Activated naive CD8-positive, alpha-beta T cell treated with anti-CD3 and anti-CD28 coated beads for 36 hours (primary cell): ENCODE measurements at places on chromosomes 1 and 21.

DNA sequence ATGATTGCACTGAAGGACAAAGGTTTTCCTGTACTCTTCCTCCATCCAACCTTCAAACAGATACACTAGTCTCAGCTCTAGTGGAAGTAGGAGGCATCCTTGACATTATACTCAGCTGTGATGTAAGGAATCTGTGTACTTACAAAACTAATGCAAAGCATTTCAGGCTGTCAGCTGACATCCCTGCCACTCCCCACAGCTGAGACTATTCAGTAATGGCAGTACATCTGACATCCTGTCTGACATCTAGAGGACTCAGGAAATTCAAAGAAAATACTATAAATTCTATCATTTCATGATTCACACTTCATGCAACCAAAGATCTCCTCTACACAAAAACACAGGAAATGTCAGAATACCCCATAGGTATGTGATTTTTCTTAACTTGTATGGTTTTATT, 325.8 kb downstream of the SMYD3 start:
- no peak for DNase-seq

DNA sequence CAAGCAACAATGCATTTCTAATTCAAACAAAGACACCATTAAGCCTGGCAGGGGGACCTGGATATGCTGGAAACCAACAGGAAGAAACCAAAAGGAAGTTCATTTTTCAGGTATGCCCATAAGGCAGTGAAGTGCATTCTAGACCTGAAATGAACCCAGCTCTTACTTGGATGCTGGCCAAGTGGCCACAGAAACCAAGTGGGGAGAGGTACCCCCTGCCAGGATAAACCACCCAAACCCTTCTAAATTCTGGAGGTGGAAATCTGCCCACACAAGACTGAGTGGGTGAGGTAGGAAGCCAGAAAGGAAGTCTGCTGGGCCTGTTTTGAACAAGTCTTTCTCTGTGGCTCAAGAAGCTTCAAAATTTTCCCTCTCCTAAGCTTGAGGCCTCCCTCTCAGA, 2.6 kb downstream of the CD5L start:
- no peak for DNase-seq

- DNase-seq, result peak; percentile 73
Observed at GRCh38 chr1:39666772-39667171, 5.1 kb downstream of the NT5C1A start.

DNA sequence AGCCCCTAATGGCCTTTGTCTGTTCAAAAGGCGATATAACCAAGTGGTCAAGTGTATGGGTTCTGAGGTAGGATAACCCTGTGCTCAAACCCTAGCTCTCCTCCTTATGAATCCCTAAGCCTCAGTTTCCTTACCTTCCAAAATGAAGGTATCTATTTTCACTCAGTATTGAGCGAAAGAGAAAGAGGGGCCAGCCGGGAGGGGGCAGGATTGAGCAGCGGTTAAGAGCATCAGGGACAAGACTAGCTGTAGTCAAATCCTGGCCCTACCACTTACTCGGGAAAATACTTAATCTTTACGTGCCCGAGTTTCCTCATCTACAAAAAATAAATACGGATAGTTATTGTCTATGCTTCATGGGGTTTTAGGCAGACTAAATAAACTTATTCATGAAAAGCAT, 25.7 kb downstream of the LY9 start:
- DNase-seq, result no peak

DNA sequence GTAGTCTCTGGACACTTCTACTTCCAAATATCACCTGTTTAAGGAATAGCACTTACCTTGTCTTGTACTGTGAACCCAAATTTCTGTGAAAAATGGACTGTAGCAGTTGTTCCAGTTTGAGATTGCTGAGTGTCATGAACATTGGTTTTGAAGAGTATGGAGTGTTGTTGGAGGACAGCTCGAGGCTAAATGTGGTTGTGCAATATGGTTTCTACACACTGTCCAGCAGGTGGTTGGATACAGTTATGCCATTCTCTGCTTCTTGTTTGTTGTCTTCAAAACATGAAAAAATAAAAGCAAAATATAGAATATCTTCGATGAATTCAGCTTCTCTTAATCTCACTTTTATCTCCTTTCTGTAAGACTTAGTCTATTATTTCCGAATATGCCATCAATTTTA, 67.1 kb downstream of the DDR2 start:
- no peak for DNase-seq

GRCh38 chr21:44461005-44461404, 5.7 kb downstream of the LRRC3 start:
- DNase-seq, result no peak

- DNase-seq, result no peak
Observed at GRCh38 chr1:102241431-102242338, 245.0 kb upstream of the OLFM3 start.

GRCh38 chr1:239742416-239743109, 349.1 kb upstream of the FMN2 start:
- DNase-seq, result no peak

DNA sequence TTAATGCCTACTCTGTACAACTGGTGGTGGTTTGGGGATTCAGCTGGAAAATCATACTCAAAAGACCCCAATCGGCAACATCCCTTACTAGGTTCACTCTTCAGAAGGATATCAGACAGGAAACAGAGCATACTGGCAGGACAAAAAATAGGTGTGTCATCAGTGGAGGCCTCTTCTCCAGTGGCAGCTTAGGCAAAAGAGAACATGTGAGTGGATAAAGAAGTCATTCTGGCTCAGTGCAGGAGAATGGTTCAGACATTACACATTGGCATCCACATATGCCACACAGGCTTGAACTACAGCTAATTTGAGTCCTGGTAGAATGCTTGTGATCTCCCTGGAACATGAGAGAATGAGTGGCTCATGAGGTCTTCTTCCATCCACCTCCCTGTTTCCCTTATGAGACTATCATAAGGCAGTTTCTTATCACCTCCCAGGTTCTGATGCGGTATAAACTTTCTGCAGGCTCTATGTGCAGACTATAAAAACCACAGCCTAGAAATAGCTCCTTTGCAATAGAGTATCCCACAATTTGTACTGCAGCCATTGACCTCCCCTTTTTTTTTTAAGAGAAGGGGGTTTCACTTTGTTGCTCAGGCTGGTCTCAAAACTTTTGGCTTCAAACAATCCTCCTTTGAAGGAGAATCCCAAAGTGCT, 24.7 kb downstream of the VAMP4 start:
- DNase-seq, result no peak

- DNase-seq, result no peak
Observed at GRCh38 chr1:235920596-235921375, 54.1 kb upstream of the LYST start.

GRCh38 chr1:200528858-200529606, 91.5 kb downstream of the KIF14 start:
- no peak for DNase-seq

GRCh38 chr1:13662493-13662892, 37.5 kb upstream of the PRDM2 start:
- no peak for DNase-seq

- no peak for DNase-seq
Observed at GRCh38 chr1:156113282-156113950, 1.1 kb upstream of the LMNA start.

- DNase-seq, result no peak
Observed at GRCh38 chr1:203273869-203274602, 31.3 kb upstream of the BTG2 start.

DNA sequence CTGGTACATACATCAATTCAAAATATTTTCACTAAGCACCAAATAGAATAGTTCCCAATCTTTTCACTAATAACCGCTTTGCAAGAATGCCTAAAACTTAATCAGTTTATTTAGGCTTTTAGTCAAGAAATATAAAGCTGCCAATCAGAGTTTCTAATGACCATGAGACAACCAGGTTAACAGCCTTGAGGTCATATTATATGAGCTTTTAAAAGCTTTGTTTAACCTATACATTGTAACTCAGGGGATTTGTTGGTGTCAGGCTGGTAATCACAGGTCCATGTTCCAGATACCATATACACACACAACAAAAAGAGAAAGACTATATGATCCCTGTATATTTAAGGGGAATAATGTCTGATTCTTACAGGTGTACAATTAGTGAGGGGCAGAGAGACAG, 246.2 kb upstream of the ADGRL2 start:
- no peak for DNase-seq

DNA sequence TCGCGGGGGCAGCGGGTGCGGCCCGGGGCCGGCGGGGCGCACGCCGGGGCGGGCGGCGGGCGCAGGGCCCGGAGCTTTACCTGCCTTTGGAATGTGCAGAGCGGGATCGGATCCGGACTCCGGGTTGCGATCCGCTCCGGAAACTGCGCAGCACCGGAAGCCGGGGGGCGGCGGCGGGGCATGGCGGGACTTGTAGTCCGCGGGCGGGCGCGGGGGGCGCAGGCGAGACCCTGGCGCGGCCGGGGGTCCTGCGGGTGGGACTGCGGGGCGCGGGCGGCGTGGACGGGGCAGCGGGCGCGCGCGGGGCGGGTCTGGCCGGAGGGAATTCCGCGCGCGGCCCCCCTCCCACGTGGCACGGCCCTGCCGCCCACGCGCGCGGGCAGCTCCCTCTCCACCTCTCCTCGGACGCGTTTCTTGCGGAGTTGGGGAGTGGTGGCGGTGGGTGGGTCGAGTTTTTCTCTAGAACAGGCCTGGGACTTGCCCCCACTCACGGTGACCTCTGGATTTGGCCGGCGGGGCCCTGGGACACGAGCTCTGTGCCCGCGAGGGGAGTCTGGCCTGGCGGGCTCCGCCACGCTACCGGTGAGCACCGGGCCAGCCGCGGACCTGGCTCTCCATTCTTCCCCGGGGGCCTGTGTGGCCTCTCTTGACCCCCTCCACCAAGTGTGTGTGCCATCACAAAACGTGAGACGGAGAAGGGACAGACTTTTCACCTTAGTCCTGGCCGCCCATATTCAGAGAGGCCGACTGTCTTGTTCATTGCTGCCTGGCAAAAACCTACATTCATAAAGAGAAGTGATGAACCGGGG, at the start of gene PRDM15:
TSS of gene PRDM15 (minus strand) at position 155 of the 809 bp plus-strand sequence. CDS start 18,981 bp downstream, outside the sequence.
- DNase-seq, result peak; percentile 86

DNA sequence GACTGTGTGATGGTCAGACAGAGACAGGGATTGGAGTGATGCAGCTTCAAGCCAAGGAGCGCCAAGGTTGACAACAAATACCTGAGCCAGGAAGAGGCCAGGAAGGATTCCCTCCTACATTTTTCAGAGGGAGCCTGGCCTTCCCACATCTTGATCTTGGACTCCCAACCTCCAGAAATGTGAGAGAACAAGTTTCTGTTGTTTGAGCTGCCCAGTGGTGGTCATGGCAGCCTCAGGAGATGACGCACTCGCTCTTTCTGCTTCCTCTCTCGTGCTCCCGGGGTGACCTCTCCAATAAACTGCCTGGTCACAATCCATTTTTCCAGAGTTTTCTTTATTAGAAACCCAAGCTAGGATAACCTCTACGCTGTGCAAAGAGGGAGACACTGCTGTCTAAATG, 16.6 kb upstream of the IGSF5 start:
- no peak for DNase-seq

- DNase-seq, result no peak
Observed at GRCh38 chr1:226093621-226094020, 31.1 kb downstream of the H3-3A start.

- DNase-seq, result no peak
Observed at GRCh38 chr1:48939042-48939441, 162.4 kb upstream of the BEND5 start.

DNA sequence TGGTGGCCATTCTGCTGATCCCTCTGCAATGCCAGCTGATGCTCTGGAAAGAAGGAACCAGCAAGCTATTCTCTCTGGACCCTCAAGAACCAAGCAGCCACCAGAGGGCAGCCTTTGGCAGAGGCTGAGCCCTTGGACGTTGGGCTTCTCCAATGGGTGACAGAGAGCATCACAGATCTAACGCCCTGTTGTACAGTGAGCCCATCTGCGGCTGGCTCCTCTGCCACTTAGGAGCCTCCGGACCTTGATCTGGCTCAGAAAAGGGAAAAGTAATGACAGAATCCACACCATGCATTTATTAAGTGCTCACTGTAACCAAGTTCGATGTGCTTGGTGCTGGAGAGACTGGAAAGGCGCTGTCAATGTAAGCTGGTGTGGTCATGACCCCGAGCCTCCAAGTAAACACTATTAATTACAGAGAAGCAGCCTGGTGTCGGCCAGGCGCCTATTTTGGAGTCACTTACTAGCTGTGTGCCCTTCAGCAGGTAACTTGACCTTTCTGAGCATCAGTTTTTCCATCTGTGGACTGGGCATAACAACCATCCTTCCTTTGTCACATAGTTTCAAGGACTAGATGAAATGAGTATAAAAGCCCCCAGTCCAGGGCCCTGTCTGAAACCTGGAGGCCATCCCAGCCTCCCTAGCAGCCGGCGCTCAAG, 34.9 kb downstream of the ECE1 start:
- peak; percentile 79 for DNase-seq

DNA sequence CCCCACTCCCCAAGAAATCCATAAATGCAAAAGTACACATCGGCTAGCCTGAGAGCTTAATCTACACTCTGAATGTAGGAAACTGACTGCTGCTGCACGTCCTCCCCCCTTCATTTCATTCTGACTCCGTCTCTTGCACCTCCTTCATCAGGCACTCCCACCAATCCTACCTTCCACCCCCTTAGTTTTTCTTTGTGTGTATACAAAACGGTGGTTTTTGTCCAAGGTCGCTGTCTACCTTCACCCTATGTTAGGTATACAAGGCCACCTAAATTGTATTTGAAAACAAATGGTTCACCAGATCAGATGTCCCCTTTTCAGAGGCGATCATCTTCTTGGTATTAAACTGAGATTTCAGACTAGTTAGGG, 1.9 kb downstream of the WDR26 start:
- DNase-seq, result no peak

DNA sequence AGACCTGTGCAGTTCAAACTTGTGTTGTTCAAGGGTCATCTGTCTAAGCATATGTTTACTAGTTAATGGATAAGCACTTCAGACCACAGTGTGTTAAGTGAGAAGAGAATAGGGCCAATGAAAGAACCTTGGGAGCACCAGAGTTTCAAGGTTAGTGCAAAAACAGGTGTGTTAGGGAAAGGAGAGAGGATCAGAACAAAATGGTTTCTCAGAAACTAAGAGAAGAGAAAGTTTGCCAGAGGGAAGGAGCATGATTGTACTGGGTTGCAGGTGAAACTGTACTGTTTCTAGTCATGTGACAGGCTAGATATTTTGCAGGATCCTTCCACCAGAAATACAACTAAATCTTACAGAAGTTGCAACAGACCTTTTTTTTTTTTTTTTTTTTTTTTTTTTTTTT, 23.3 kb downstream of the RPRD2 start:
- no peak for DNase-seq

DNA sequence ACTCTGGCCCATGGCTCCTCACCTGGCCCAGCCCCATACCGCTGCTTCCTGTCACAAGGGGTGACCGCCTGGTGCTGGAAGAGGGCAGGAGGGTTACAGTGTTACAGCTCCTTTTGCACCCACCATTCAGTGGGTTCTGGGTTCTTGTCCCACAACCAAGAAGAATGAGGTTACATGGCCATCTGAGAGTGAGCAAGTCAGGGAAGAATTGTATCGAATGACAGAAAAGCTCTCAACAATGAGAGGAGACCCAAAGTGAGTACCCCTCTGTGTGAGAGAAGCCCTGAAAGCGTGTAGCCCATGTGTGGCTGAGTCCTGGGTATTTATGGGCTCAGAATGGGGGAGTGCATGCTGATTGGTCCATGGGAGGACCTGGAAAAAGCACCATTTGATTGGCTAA, 888.5 kb downstream of the ADGRL2 start:
- no peak for DNase-seq
